ENCODE measurements at places on chromosomes 12 and 14.

DNA sequence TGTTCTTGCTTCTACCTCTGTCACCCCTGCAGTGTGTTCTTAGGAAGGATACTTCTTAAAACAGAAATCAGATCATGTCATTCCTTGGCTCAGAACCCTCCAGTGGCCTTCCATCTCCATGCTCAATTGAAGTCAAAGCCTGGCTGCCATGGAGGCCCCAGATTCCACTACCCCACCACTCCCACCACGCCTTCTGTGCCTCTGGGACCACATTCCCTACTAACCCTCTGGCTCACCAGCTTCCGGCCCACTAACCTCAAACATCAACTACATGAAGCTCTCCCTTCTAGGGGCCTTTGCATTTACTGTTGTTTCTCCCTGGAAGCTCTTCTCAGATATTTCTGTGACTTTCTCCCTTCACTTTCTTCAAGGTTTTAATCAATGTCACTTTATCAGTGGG lies 76.1 kb upstream of the REP15 start:
- no peak for DNase-seq

DNA sequence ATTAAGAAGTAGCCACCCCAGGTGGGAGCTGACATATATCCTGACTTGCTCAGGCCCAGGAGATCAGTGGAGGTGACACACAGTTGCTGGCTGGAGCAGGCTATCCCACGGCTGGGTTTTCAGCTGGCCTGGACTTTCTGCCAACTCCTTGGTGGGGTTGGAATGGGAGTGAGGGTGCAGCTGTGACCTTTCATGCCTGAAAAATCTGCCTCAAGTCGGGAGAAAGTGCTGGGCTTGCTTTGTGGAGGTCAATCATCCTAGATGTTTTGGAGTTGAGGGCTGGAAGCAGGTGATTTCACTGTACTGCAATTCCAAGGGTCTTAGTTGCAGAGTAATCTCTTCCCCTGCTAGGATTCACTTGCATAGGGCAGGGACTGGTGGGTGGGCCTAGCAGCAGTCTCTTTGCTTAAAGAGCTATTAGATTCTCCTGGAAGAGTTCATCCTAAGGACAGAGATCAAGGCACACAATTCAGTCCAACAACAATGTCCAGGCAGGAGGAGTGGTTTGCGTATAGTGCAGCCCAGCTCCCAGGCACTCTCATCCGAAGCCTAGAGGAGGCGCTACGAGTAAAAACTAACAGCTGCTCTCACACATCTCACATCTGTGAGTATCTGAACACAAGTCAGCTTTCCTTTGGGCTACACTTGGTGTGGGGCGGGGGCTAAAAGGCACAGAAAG lies 98.1 kb downstream of the GAS2L3 start:
- DNase-seq: no peak

- peak; percentile 79 for DNase-seq
These were observed 7.5 kb downstream of the VTI1B start for GRCh38 chr14:67666750-67667449.

GRCh38 chr14:100982762-100983161 lies 79.2 kb upstream of the RTL1 start:
- no peak for DNase-seq

DNA sequence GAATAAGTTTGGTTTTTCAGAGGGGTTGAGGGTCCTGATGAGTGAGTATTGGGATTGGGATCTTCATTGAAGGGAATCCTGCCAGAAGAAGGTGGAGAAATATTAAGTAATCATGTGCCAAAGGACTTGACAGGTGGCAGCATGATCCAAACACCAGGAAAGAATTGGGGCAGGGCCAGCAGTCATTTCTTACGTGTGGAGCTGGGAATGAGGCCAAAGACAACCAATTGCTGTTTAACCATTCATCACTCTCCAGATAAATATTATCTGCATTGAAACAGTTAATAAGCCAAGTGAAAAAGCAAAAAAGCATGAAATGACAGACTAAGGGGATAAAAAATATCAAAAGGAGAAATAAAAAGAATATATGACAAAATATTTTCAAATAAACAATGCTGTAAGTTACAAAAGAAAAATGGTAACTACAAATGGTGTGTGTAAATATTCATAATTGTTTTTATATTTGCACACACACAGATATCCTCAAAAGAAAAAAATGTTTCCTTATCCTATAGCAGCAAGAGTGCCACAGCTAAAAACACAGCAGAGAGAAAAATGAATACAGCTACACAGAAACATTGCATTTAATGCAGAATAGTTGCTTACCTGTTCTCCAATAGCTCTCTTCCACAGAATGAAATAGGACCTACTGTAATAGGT lies 26.2 kb downstream of the C2CD5 start:
- no peak for DNase-seq
